Heart left ventricle (tissue), 16 donors: ENCODE measurements at places on chromosomes 12 and 14.

DNA sequence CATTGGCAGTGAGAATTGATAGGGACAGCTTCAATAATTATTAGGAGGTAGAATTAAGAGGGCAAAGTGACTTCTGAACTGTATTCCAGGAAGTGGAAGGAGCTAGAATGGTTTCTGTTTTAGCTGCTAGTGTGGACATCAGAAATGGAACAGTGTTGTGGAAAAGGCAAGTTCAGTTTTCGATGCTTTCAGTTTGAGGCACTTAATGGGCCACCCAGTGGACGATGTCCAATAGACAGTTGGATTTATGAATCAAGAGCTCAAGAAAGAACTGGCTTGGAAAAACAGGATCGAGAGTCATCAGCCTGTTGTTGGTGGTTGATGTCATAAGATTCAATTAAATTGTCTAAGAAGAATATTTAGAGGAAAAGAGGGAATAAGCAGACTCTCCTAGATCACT lies 136.3 kb downstream of the DYRK2 start:
- DNase-seq, result no peak

DNA sequence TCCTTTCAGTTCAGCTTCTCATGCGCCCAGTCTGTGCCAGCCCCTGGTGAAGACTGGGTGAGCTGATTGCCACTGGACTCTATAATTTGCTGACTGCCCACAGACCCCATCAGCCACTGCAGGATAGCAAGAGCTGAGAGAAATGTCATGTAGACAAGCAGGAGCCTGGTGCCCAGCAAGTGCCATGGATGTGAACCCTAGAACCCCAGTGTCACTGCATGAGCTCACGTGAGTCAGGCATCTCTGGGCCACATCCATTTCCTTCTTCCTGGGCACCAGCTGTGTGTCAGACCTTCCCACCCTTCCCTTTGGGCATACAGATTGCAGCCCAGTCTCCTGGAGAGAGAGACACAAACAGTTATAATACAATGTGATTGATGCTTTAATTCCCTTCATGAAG lies 73.8 kb downstream of the NTF3 start:
- DNase-seq, result no peak

GRCh38 chr12:53703756-53704155 lies 23.5 kb downstream of the CALCOCO1 start:
- DNase-seq, result no peak

DNA sequence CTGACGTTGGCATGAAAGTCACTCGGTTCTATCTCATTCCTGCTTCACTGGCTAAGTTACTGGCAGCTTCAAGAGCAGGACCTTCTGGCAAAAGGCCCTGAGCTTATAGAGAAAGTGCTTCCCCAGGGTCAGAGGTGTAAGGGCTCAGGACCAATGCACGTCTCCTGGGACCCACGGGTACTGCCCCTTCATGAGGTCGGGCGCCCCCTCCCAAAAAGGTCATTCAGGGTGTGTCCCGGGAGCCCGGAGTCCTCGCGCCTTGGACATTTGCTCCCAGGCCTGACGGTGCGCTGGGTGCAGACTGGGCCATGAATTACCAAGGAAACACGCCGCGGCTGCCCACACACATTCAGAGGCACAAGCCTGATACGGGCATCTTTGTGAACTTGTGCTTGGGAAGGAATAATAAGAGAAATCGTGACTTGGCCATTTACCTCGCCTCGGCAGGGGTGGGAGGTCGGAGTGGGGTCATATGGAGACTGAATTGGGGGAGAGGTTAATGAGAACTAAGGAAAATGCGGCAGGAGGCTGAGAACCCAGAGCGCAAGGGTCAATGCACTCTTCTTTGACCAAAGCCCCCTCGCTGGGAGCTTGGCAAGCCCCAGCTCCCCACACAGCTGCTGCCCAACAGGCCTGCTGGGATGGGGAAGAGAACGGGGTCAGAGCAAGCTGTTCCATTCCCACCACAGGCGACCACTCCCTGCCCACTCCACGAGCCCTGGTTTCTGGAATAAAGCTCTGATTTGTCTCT lies 15.7 kb upstream of the SLC6A12 start:
- no peak for DNase-seq

- no peak for DNase-seq
Measured at GRCh38 chr12:132675757-132676432, 11.2 kb downstream of the POLE start.

DNA sequence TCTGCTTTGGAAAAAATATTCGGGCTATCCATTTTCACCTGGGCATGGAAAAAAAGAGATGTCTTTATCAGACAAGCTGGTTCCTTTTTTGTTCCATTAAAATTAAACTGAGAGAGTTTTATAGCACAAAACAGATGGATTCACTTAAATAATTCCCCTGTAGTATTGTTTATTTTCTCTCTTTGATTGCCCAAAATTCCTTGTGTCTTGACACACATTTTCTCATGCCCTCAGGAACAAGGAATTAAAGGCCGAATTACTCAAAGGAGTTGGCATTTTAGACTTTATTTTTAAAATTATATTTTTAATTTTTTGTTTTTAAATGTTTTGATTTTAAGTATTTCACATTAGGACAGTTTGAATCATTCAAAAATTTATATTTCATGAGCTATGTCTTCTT lies 69.6 kb upstream of the SLCO1C1 start:
- no peak for DNase-seq

- DNase-seq, result peak; percentile 71
Measured at GRCh38 chr12:113422030-113422885, at the start of gene SDSL. Gene SDSL (plus strand): TSS chr12:113422380. CDS start chr12:113427983, 5,603 bp downstream.
